ENCODE measurements at places on chromosomes 5 and 9.

GRCh38 chr5:60210810-60211209, 317.3 kb upstream of the PDE4D start:
- no peak for DNase-seq

- DNase-seq = no peak
Observed at GRCh38 chr9:91914404-91914803, 35.6 kb downstream of the ROR2 start.

DNA sequence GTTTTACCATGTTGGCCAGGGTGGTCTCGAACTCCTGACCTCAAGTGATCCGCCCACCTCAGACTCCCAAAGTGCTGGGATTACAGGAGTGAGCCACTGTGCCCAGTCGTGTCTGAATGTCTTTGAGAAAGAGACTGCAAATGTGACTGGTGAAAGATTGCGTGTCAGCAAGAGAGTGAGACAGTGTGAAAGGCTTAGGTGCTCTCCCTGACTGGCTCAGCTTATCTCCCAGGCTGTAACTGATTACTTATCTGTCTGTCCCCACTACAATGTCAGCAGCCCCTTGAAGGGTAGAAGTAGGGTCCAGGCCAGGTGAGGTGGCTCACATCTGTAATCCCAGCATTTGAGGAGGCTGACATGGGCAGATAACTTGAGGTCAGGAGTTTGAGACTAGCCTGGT, 3.4 kb upstream of the FGFR4 start:
- DNase-seq = no peak

GRCh38 chr5:40688996-40689395, 9.3 kb downstream of the PTGER4 start:
- DNase-seq = no peak

GRCh38 chr5:159412284-159413046, 82.2 kb upstream of the IL12B start:
- no peak for DNase-seq

- DNase-seq = no peak
Observed at GRCh38 chr5:112684737-112685136, 52.9 kb upstream of the APC start.
